ENCODE measurements at places on chromosomes 13 and 19. TPM values are rescaled to one million over a fixed set of nuclear protein-coding genes. Genes with fewer than 3 reads are reported as not detected.

DNA sequence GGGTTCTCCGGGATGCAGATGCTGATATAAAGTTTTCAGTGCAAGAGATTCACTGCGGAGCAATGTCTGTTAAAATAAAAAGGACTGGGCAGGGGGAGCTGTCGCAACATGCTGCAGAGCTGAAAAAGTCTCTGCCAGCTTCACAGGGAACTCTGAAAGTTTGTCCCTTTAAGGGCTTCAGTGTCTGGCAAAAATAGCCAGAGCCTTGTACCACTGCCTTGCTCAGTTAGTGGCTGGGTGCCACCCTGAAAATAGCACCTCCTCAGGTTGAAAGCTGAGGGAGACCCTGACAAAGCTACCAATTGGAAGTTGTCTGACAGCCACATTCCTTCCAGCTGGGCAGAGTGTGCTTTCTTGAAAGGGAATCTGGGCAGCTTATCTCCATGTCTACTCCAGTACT lies 3.0 kb upstream of the NDFIP2 start:
- DNase-seq: no peak

DNA sequence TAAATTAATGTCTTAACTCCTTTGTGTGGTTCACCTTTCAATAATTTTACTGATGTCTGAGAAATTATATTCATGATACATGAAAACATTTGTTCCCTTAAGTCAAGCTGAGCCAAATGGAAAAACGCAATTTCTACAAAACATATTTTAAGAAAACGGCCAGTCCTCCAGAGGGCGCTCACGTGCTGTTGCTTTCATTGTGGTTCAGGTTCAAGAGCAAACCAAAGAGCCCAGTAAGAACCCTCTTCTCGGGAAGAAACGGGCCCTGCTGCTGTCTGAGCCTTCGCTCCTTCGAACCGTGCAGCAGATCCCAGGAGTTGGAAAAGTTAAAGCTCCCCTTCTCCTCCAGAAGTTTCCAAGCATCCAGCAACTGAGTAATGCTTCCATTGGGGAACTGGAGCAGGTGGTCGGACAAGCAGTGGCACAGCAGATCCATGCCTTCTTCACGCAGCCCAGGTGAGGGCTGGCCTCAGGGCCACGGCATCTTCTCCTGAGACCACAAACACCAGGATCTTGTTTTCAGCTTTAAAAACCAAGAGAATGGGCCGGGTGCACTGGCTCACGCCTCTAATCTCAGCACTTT lies 4.3 kb downstream of the FAAP24 start:
- DNase-seq: peak; percentile 33

DNA sequence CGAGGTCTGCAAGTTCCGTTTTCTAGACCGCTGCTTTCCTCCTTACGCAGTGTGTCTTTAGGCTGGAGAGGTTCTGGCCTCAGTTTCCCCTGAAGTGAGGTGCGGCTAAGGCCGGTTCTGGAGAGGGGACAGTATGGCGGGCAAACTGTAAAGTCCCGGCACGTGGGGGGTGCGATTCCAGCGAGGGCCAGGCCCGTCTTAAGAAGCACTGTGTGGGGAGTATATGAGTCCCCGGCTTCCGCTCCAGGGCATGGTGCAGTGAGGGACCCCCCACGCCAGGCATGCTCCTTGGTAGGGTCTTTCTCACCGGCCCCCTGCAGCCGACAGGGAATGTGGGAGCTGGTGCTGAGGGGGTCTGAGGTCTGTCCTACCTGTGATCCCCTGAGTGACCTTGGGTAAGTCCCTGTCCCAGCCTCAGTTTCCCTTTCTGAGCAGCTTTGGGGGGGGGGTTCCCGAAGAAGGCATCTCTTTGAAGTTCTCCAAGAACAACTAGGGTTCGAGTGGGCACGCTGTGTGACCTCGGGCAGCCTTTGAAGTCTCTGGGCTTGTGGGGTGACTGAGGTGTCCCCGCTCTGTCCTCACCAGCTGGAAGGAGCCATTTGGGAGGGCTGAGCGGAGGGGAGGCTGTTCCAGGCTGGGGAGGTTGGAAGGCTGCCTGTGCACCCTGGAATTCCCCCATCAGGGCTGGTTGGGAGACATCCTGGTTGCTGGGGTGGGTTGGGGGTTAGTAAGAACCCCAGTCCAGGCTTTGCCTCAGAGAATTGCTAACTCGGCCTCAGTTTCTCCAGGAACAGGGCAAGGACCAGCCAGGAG lies 1.5 kb downstream of the NFIC start:
- DNase-seq: no peak

- no peak for DNase-seq
Measured at GRCh38 chr19:47109541-47110375, 3.8 kb downstream of the ZC3H4 start.

DNA sequence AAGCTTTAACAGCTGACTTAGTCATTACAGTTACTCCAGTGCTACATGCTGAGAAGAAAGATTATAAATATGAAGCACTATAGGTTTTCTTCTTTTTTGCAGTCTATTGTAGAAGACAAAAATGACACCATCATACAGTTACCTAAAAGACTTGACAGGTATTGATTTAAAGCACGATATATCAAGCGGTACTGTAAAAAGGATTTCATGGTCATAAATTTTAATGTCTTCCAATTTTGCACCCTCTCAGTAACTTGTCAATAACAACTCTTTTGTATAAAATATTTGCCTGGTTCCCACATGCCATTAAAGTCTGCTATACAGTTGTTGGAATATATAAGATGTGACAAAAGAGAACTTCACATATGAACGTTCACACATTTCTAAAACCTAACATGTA lies 102.8 kb downstream of the ZIC5 start:
- DNase-seq: no peak

- DNase-seq: no peak
Measured at GRCh38 chr19:30785458-30786137, 413.4 kb downstream of the ZNF536 start.

DNA sequence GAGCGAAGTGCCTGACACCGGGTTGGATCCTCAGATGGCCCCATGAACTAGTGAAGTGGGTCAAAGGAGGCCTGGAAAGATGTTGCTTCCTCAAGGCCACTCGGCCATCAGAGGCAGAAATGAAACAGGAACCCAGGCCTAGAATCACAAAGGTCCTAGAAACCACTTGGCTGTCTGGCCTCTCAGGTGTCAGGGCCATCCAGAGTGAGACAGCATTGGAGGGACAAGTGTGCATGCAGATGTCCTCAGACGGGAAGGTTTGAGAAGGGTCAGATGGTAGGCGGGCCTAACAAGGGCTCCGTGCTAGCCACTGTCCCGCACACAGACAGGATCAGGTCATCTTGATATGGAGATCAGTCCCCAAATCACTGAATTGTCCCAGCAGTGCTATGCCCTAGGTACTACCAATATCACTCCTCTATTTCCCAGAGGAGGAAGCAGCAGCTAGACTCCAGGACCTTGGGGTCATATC lies 14.3 kb downstream of the CCDC97 start:
- no peak for DNase-seq

GRCh38 chr13:79270859-79271258 lies 135.2 kb downstream of the RBM26 start:
- DNase-seq: no peak

DNA sequence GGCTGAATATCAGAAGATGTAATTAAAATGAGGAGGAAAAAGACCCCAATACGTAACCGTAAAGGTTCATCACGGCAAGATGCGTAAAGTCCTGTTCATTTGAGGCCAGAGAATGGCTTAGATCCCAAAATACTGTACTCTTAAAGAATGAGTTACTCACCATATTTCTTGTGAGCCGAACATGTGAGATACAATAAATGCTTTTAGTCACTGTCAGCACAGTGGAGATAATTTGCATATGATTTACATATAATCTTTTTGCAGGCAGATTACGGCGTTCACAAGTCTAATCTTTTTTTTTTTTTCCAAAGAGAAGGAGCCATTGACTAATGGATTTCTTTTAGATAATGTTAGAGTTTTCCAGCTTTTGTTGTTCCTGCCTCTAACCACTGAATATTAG lies 28.4 kb downstream of the AMER2 start:
- DNase-seq: no peak

GRCh38 chr13:100306434-100306999 lies 217.6 kb downstream of the PCCA start:
- DNase-seq: no peak

GRCh38 chr13:114155926-114156883 lies 22.9 kb upstream of the CFAP97D2 start:
- no peak for DNase-seq

- DNase-seq: no peak
Measured at GRCh38 chr13:39816936-39817335, 161.5 kb downstream of the COG6 start.

- no peak for DNase-seq
Measured at GRCh38 chr13:37123337-37123736, 17.9 kb upstream of the CSNK1A1L start.

GRCh38 chr19:46515879-46516350 lies 20.2 kb upstream of the PNMA8B start:
- DNase-seq: no peak

PCP2 gene
- 1.1 TPM for polyA plus RNA-seq

HSD17B14 gene
- polyA plus RNA-seq: 25.9 TPM

ZFR2 gene
- polyA plus RNA-seq: 1.7 TPM

KLK11 gene
- 0.21 TPM for polyA plus RNA-seq

Measured in right renal pelvis (tissue), 4 donors.